ENCODE measurements at places on chromosomes 1 and 21.

DNA sequence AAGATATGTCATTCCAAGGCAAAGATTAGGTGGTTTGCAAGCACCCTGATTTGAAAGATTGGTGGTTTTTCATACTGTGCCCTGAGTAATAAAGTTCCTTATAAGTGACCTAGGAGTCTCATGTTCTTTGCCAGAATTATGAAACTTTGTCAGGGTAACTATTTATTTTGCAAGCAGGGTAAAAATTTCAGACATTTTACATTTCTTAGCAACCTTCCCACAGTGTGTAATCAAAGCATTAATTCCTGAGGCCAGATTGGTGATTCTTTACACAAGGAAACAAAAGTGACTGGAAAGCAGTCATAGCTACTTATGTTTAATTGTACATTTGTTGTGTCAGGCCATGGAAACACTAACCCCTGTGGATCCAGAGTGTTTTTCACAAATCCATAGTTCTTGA lies 998.0 kb upstream of the B3GALT2 start:
- no peak for DNase-seq

GRCh38 chr1:57024855-57025254 lies 59.0 kb upstream of the C8B start:
- DNase-seq = no peak

DNA sequence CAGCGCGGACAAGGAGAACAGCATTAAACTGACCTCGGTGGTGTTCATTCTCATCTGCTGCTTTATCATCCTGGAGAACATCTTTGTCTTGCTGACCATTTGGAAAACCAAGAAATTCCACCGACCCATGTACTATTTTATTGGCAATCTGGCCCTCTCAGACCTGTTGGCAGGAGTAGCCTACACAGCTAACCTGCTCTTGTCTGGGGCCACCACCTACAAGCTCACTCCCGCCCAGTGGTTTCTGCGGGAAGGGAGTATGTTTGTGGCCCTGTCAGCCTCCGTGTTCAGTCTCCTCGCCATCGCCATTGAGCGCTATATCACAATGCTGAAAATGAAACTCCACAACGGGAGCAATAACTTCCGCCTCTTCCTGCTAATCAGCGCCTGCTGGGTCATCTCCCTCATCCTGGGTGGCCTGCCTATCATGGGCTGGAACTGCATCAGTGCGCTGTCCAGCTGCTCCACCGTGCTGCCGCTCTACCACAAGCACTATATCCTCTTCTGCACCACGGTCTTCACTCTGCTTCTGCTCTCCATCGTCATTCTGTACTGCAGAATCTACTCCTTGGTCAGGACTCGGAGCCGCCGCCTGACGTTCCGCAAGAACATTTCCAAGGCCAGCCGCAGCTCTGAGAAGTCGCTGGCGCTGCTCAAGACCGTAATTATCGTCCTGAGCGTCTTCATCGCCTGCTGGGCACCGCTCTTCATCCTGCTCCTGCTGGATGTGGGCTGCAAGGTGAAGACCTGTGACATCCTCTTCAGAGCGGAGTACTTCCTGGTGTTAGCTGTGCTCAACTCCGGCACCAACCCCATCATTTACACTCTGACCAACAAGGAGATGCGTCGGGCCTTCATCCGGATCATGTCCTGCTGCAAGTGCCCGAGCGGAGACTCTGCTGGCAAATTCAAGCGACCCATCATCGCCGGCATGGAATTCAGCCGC lies 2.5 kb downstream of the S1PR1 start:
- DNase-seq = no peak

DNA sequence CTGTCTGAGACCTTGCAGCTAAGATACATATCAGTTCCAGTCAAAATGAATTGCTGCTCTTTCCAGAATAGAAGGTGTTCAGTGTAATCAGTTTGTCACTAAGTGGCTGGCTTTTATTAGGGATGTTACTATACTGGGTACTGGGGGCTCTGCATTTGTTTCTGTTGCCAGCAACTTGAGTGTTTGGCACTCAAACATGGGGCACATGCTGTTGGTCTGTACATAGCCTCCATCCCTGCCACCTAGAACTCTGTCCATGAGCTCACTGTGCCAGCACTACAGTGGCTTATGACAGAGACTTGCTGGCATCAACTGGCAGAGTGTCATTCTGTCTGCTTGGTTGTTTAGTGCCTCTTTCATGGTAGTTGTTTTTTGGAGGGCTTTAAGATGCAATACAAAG lies 45.1 kb downstream of the RGSL1 start:
- no peak for DNase-seq
